ENCODE measurements at places on chromosomes 12 and 14. TPM values are rescaled to one million over a fixed set of nuclear protein-coding genes. Genes with fewer than 3 reads are reported as not detected.

CACNA2D4 gene
- total RNA-seq, result 0.89 TPM

- no peak overlapping the region for H3K27ac ChIP-seq
- no peaks in the 10 kb centered on the region for H3K36me3 ChIP-seq
- no peaks in the 10 kb centered on the region for H3K4me1 ChIP-seq
- DNase-seq, result no peak
Measured at GRCh38 chr14:92631098-92631497, 117.3 kb downstream of the LGMN start.

GRCh38 chr14:54465654-54466053 is 23.1 kb downstream of the GMFB start:
- DNase-seq, result no peak
- H3K36me3 ChIP-seq, result no peaks in the 10 kb centered on the region
- H3K27me3 ChIP-seq, result no peaks in the 10 kb centered on the region
- H3K4me3 ChIP-seq, result no peak overlapping the region
- H3K4me1 ChIP-seq, result no peaks in the 10 kb centered on the region
- H3K27ac ChIP-seq, result no peak overlapping the region

DNA sequence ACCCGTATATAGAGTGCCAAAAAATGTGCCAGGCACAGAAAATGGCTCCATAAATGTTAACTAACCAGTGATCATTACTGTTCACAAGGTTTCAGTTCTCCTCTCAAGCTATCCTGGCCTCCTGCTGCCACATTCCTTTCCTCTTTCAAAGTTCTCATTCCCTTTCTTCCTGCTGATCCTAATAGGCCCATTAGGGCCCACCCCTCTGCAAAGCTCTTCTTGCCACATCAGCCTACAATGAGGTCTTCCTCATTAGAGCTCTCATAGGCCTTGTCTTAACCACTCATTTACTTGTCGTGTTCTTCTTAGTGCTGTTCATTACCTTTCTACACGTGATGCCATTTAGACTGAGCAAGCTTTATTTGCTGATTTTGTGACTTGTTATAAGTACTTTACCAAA is 40.5 kb downstream of the RPS29 start:
- no peaks in the 10 kb centered on the region for H3K4me1 ChIP-seq
- no peaks in the 10 kb centered on the region for H3K27me3 ChIP-seq
- DNase-seq, result no peak
- H3K27ac ChIP-seq, result no peak overlapping the region

- peaks cover 69% of the 10 kb centered on the region for H3K36me3 ChIP-seq
- H3K4me1 ChIP-seq, result peaks cover 9% of the 10 kb centered on the region
- no peak overlapping the region for H3K4me3 ChIP-seq
- no peak overlapping the region for H3K27ac ChIP-seq
Measured at GRCh38 chr14:77301103-77301502, 19.6 kb downstream of the POMT2 start.

Measured in heart right ventricle (tissue), 16 donors.